Thyroid gland (tissue), 4 donors: ENCODE measurements at places on chromosomes 16 and 17.

DNA sequence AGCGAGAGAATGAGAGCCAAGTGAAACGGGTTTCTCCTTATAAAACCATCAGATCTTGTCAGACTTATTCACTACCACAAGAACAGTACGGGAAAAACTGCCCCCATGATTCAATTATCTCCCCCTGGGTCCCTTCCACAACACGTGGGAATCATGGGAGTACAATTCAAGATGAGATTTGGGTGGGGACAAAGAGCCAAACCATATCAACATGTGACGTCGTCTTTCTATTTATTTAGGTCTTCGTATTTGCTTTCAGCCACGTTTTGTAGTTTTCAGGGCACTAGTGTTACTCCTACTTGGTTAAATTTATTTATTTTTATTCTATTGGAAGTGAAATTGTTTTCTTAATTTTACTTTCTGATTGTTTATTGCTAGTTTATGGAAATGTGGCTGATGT is 27.9 kb upstream of the CEP20 start:
- no peak overlapping the region for H3K27ac ChIP-seq
- H3K27me3 ChIP-seq, result no peaks in the 10 kb centered on the region
- no peak overlapping the region for H3K4me3 ChIP-seq
- H3K36me3 ChIP-seq, result no peaks in the 10 kb centered on the region

- H3K4me1 ChIP-seq, result no peaks in the 10 kb centered on the region
- no peaks in the 10 kb centered on the region for H3K27me3 ChIP-seq
- DNase-seq, result no peak
- H3K36me3 ChIP-seq, result no peaks in the 10 kb centered on the region
- H3K4me3 ChIP-seq, result no peak overlapping the region
- no peak overlapping the region for H3K27ac ChIP-seq
Observed at GRCh38 chr17:64164596-64165285, 34.8 kb upstream of the ERN1 start.

DNA sequence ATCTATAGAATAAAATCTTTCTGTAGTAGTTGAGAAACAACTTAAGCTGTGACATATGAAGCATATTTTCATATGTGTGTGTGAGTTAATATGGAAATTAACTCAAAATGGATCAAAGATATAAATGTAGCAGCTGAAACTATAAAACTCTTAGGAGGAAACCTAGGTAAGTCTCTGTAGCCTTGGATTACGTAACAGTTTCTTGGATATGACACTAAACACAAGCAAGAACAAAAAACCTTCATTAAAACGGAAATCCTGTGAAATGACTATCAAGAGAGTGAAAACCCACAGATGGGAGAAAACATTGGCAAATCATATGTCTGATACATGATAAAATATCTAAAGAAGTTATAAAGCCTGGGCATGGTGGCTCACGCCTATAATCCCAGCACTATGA is 104.4 kb downstream of the VPS53 start:
- H3K36me3 ChIP-seq, result no peaks in the 10 kb centered on the region
- H3K4me1 ChIP-seq, result peaks cover 15% of the 10 kb centered on the region
- H3K4me3 ChIP-seq, result no peak overlapping the region
- no peak for DNase-seq

- no peak overlapping the region for H3K4me3 ChIP-seq
- H3K27me3 ChIP-seq, result no peaks in the 10 kb centered on the region
- peak; percentile 65 for DNase-seq
- no peaks in the 10 kb centered on the region for H3K36me3 ChIP-seq
Observed at GRCh38 chr17:3926860-3927627, 10.8 kb upstream of the P2RX1 start.

GRCh38 chr16:19227643-19228042 is 57.9 kb upstream of the CLEC19A start:
- H3K36me3 ChIP-seq, result peaks cover 17% of the 10 kb centered on the region
- H3K4me3 ChIP-seq, result no peak overlapping the region
- no peaks in the 10 kb centered on the region for H3K4me1 ChIP-seq
- no peaks in the 10 kb centered on the region for H3K27me3 ChIP-seq

GRCh38 chr16:88369447-88370008 is 13.2 kb upstream of the ZNF469 start:
- H3K4me1 ChIP-seq, result no peaks in the 10 kb centered on the region
- no peak overlapping the region for H3K4me3 ChIP-seq
- no peaks in the 10 kb centered on the region for H3K27me3 ChIP-seq
- no peak overlapping the region for H3K27ac ChIP-seq
- no peak for DNase-seq

DNA sequence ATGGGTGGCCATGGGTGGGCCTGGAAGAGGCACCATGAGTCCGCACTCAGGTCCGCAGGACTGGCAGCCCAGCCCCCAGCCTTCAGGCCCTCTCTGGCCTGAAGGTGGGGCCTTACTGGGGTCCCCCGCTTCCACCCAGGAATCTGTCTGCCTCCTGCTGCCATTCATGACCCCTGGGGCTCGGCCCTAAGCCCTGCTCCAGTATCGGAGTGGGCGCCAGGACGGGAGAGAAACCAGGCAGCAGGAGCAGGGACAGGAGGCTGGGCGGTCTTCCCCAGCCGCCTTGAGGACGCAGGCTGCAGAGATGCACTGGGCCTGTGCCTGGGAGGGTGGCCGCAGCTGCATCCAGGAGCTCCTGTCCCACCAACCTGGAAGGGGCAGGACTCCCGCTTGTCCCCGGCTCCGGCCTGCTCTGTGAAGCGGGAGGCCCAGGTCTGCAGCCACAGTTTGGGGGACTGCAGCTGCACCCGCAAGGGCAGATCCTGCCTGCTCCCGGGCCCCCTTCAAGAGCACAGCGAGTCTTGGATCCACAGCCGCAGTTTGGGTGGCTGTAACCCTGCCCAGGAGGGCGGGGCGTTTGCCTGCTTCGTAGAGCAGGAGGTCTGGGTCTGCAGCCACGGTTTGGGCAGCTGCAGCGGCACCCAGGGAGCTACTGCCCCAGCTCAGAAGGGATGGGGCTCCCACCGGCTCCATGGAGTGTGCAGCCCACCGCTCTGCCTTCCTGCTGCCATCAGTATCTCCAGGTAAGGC is 81.8 kb upstream of the DNAJA2 start:
- H3K36me3 ChIP-seq, result no peaks in the 10 kb centered on the region
- DNase-seq, result no peak
- H3K27me3 ChIP-seq, result no peaks in the 10 kb centered on the region
- H3K4me1 ChIP-seq, result no peaks in the 10 kb centered on the region
- no peak overlapping the region for H3K4me3 ChIP-seq
- H3K27ac ChIP-seq, result no peak overlapping the region

DNA sequence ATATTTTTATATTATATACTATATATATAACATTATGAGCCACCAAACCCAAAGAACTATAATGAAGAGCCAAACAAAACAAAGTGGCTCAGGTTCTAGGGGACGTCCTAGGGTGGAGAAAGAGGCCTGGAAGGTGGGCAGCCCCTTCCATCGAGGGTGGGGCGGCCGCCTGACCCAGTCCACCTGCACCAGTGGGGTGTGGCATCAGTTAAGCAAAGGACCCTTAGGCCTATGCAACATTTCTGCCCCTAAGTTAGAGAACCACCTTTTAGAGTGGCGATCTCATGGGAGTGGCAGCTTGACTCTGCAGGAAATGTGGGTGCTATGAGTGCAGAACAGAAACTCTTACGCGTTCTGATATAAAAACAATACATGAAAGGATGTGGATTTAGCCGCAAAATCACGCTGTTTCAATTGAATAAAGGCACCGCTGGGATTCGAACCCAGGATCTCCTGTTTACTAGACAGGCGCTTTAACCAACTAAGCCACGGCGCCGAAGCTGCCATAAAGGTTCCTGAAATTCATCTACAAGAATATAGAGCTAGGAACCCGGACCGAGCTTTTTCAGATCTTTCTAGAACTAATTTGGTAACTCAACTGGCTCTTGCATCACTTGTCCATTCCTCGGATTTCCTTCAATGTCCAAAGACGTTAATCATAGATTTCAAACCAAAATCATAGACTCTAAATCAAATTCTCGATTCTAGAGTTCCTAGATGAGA is 15.6 kb upstream of the AURKB start:
- peaks cover 31% of the 10 kb centered on the region for H3K36me3 ChIP-seq
- H3K4me1 ChIP-seq, result peaks cover 8% of the 10 kb centered on the region
- H3K4me3 ChIP-seq, result no peak overlapping the region
- H3K27me3 ChIP-seq, result no peaks in the 10 kb centered on the region

GRCh38 chr17:33873201-33873617 is 381.9 kb upstream of the CCL2 start:
- no peak overlapping the region for H3K4me3 ChIP-seq
- H3K27ac ChIP-seq, result no peak overlapping the region
- H3K4me1 ChIP-seq, result no peaks in the 10 kb centered on the region
- no peaks in the 10 kb centered on the region for H3K27me3 ChIP-seq

DNA sequence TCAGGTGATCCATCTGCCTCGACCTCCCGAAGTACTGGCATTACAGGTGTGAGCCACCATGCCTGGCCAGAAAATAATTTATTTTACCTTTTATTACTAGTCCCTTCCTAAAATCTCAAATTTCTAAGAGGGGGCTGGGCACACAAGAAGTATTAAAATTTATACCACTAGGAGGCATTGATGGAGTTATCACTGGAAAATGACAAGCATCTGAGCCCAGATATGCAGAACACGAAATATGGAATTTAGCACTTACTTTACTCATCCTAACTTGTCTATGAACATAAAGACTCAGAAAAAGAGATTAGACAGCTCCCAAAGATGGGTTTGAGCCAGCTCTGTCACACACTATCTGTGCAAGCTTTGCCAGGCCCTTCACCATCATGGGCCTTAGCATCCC is 46.4 kb downstream of the STAT5A start:
- no peak overlapping the region for H3K4me3 ChIP-seq
- no peak for DNase-seq
- no peak overlapping the region for H3K27ac ChIP-seq
- no peaks in the 10 kb centered on the region for H3K27me3 ChIP-seq
- peaks cover 5% of the 10 kb centered on the region for H3K4me1 ChIP-seq
- peaks cover 83% of the 10 kb centered on the region for H3K36me3 ChIP-seq

- no peak overlapping the region for H3K4me3 ChIP-seq
- H3K27me3 ChIP-seq, result no peaks in the 10 kb centered on the region
- no peak overlapping the region for H3K27ac ChIP-seq
- peak; percentile 58 for DNase-seq
Observed at GRCh38 chr17:35726127-35726952, 5.1 kb upstream of the RASL10B start.

DNA sequence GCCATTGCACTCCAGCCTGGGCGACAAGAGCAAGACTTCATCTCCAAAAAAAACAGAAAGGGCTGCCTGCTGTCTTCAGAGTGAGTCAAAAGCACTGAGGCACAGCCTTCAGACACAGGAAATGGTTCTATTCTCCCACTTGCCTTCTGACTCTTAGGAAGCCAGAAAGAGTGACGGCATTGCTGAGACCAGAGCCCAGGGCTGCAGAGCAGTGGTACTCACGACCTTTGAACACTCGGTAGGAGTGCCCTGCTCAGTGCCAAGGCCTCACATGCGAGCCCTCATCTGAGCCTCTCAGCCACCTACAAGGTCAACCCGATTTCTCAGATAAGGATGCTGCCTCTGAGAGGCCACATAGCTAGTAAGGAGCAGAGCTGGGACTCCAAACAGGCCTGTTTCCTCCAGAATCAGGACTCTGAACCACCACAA is 3.5 kb upstream of the ITGAE start:
- H3K27ac ChIP-seq, result peak overlapping the region; percentile 55
- peaks cover 5% of the 10 kb centered on the region for H3K4me1 ChIP-seq
- H3K27me3 ChIP-seq, result no peaks in the 10 kb centered on the region
- H3K36me3 ChIP-seq, result peaks cover 8% of the 10 kb centered on the region

DNA sequence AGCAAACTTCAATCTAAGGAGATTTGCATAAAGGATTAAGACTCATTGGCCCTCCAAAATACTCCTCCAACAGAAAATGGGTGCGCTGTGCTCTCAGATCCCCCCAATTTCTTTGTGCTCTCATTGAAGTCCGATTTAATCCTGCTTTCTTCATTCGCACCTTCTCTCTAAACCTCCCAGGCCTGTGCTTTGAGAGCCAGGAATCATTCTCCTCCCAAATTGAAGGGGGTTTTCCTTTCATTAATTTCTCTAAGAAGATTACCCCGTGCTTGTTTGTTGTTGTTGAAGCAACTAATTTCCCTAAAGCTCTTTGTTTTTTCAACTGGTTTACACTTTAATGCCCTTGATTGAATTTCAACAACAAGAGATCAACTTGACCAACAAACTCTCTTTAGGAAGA is 304.2 kb upstream of the IRX3 start:
- no peaks in the 10 kb centered on the region for H3K27me3 ChIP-seq
- H3K4me1 ChIP-seq, result no peaks in the 10 kb centered on the region
- no peak overlapping the region for H3K4me3 ChIP-seq
- no peak for DNase-seq
- H3K27ac ChIP-seq, result no peak overlapping the region
- no peaks in the 10 kb centered on the region for H3K36me3 ChIP-seq

GRCh38 chr17:73623818-73624217 is 20.4 kb downstream of the SDK2 start:
- H3K27ac ChIP-seq, result no peak overlapping the region
- peak; percentile 11 for DNase-seq
- H3K4me3 ChIP-seq, result no peak overlapping the region
- no peaks in the 10 kb centered on the region for H3K36me3 ChIP-seq

DNA sequence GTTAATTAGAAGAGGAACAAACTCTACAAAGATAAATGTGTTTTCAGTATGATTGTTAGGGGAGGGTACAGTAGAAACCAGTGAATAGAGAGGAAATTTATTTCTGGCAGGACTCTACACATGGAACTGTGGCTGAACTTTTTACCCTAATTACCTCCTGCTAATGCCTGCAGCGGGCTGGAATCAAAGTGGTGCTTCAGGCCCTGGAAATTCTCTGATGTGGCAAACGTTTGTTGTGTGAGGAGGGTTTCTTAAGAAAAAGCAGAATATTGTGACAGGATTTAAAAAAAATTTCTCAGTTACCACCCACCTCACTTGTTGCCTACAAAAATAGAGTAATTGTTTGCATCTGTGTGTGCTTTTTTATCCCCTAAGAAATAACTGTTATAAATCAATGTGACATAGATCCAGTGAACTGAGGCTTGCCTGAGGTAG is 154.5 kb downstream of the BCAS3 start:
- H3K27me3 ChIP-seq, result no peaks in the 10 kb centered on the region
- H3K27ac ChIP-seq, result no peak overlapping the region
- no peak overlapping the region for H3K4me3 ChIP-seq
- DNase-seq, result no peak
- no peaks in the 10 kb centered on the region for H3K4me1 ChIP-seq
- no peaks in the 10 kb centered on the region for H3K36me3 ChIP-seq

DNA sequence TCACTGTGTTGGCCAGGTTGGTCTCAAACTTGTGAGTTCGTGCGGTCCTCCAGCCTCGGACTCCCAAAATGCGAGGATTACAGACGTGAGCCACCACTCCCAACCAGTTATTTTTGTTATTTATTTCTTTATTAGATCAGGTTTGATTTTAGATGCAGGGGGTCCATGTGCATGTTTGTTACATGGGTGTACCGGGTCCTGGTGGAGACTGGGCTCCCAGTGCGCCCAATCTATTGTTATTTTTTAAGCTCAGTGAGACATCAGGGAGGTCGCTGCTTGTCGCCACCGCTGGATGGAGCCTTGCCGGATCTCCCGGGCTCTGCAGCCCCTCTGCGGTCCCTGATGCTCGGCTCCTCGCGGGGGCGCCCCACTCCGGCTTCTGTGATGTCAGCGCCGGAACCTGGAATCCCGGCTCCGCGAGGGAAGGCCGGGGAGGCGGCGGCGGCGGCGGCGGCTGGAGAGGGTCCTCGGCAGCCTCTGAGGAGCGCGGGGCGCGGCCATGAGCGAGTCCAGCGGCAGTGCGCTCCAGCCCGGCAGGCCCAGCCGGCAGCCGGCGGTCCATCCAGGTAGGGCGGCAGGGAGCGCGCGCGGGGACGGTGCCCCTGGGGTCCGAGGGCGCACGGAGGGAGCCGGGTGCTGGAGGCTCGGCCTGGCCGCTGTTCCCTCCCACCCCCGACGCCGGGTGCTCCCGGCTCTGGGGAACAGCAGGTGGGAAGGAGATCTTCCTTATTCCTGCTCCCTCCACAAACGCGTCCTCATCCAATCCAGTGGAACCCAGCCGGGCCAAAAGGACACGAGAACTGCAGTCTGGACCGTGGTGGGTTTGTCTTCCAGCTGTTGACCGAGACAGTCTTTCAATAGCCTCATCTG is at the start of gene TMC7:
TMC7 (plus strand) TSS at position 370 of the 870 bp plus-strand sequence; CDS start at position 500, 130 bp downstream.
- no peaks in the 10 kb centered on the region for H3K27me3 ChIP-seq
- H3K4me1 ChIP-seq, result peaks cover 3% of the 10 kb centered on the region
